ENCODE measurements at places on chromosomes 7 and 10.

- peak; percentile 40 for DNase-seq
Observed at GRCh38 chr10:119030421-119031250, 1.1 kb downstream of the NANOS1 start.

GRCh38 chr7:24964191-24964590, 15.8 kb downstream of the OSBPL3 start:
- no peak for DNase-seq

GRCh38 chr10:45624724-45625123, 47.8 kb downstream of the ZFAND4 start:
- no peak for DNase-seq

DNA sequence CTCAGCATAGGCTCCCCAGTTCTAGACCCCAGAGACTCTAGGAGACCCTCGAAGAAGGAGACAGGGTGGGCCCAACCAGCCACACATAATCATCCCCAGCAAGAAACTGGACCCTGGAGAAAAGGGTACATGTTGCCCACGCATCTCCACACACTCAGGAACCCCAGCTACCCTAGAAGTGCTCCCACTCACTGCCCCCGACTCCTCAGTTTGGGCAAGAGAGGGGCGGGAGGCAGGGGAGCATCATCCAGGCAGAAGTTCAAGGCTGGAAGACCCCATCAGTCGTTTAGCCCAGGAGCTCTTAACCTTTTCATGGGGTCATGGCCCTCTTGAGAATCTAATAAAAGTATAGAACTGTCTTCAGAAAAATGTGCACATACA, 1.8 kb upstream of the ZNF467 start:
- no peak for DNase-seq

DNA sequence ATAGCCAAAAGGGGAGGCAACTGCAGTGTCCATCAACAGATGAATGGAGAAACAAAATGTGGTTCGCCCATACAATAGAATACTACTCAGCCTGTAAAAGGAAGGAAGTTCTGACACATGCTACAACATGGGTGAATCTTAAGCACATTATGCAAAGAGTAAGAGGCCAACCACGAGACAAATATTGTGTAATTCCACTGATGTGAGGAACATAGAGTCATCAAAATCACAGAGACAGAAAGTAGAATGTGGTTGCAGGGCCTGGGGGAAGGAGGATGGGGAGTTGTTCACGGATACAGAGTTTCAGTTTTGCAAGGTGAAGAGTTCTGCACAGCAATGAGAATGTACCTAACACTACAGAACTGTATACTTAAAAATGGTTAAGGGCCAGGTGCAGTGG, 13.7 kb upstream of the C10orf71 start:
- DNase-seq, result no peak

GRCh38 chr10:131567279-131568162, 256.0 kb upstream of the TCERG1L start:
- DNase-seq, result no peak

GRCh38 chr10:97713339-97713825, at the start of gene MARVELD1:
MARVELD1 (plus strand) TSS chr10:97713730; CDS start chr10:97713877, 147 bp downstream.
- DNase-seq, result no peak

DNA sequence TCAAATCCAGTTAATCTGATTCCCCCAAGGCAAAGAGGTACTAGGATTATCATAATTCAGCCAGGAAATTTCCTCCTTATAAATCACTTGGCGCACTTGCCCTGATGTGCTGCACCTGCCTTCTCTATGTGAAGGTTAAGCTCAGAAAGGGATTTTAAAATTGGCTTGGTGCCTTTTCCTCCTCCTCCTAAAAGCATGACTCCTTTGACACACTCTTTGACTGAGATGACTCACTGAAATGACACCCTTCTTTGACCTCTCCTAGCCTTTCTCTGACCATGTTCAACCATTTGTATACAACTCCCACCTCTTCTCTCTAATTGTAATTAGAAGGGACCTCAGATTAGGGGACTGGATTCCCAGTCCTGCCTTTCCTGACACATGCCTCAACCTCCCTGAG, 46.5 kb downstream of the ABLIM1 start:
- DNase-seq, result no peak

DNA sequence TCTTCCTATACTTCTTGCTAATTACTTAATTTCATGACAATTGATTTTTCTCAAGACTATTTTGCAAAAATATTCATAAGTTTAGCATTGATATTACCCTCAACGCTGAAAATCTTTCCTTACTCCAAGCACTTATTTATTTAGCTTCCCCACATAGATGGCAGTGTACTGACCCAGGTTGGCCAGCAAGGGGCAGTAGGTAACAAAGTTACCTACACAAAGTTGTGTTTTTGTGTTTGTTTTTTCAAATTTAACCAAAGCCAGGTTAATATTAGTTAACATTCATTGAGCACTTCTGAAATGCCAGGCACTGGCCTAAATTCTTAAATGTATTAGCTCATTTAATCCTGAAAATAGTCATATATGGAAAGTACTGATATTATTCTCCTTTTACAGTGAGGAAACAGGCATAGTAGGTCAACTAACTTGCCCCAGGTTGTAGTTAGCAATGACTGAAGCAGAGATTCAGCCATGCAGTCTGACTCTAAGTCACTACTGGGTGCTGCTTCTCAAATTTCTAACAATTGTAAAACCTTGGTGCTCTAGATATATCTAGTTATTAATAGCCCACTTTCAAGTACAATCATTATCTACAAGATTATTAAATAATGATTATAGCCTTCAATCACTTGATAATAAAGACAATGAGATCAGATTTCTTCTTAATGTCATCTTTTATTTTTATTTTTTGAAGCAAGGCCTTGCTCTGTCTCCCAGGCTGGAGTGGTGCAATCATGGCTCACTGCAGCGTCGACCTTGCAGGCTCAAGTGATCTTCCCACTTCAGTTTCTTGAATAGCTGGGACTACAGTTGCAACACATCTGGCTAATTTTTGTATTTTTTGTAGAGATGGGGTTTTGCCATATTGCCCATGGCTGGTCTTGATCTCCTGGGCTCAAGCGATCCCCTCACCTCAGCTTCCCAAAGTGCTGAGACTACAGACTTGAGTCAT, 5.8 kb upstream of the GGCT start:
- DNase-seq, result no peak

GRCh38 chr10:31745612-31746376, 182.8 kb downstream of the ARHGAP12 start:
- peak; percentile 13 for DNase-seq

- peak; percentile 2 for DNase-seq
Observed at GRCh38 chr10:123009105-123009820, 457 bp downstream of the ACADSB start.

DNA sequence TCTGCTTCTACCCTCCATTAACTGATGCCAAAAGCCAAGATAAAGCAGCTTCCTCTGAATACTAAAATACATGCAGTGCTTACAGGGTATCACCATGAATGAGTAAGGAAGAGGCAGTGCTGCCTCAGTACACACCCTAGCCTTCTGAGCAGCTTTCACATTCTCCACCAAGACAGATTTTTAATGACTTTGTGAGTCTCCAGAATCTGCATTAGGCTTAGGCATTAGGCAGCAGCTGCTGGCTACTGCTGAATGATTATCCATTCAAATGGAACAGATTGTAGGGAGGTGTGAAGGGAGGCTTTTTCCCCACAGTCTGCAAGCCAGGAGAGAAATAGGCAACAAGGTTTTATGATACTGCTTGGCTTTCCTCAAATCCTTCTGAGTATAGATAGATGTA, 1226.7 kb upstream of the LRRN3 start:
- no peak for DNase-seq

- DNase-seq, result no peak
Observed at GRCh38 chr10:59342000-59342399, 20.3 kb downstream of the FAM13C start.

DNA sequence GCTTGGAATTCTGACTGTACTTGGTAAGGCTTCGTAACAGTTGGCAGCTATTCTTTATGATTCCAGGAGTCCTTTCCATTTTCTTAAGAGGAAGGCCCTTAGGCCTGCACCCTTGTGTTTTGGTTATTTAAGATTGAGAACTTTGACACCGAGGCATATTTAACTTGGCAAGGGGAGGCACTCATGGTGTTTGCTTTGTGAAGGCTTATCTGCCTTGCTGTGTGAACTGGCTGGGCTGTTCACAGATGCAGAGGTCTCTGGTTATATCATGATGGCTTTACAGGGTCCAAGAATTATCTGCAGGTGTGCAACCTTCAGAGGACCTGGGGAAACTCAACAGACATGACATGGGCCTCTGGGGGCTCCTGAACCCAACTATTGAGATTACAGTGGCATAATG, 833 bp upstream of the PNLIPRP1 start:
- no peak for DNase-seq

DNA sequence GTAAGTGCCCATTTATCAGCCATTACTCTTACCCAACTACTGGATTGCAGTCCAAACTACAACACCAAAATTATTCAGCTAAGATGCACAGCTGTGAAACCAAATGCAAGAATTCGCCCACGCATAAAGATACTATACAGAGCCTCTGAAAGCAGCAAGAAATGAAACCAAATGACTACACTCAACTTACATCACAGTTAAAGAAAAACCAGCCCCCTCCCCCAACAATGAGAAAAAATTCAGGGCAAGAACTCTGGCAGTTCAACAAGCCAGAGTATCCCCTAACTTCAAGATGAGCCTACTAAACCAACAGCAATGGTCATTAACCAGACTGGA, 209.1 kb upstream of the VWC2 start:
- DNase-seq, result no peak

GRCh38 chr10:9868499-9868898, 1149.2 kb upstream of the CELF2 start:
- DNase-seq, result no peak

GRCh38 chr10:34250722-34251121, 564.4 kb downstream of the PARD3 start:
- DNase-seq, result no peak

DNA sequence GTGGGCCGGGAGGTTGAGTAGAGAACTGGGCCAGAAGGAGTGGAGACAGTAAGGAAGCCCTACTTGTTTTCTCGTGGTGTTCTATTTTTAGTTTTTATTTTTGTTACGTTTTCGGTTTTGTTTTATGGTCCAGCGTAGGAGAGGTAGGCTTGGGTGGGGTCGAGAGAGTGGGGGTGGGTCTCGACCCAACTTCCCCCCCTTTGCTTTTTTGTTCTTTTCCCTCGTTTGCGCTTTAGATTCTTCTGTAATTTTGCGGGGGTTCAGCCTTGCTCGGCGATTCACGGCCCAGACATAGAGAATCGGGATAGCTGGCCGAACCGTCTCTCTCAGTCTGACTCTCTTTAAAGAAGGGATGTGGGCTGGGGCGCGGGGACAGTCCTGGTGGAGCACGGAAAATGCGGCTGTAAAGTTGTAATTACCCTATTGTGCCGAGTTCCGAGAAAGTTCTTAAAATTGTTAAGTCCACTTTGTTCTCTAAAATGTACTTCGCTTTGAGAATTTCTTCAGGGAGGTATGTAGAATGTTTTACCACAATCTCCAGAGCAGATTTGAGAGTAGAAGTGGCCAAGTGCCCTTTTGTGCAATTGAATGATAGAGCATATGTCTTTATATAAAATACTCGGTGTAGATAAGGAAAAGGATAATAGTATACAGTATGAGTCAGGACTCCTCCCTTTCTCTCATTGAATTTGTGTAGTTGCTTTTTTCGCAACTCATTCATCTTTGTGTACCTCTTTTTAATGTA, 816 bp downstream of the DMTF1 start:
- DNase-seq, result peak; percentile 18

DNA sequence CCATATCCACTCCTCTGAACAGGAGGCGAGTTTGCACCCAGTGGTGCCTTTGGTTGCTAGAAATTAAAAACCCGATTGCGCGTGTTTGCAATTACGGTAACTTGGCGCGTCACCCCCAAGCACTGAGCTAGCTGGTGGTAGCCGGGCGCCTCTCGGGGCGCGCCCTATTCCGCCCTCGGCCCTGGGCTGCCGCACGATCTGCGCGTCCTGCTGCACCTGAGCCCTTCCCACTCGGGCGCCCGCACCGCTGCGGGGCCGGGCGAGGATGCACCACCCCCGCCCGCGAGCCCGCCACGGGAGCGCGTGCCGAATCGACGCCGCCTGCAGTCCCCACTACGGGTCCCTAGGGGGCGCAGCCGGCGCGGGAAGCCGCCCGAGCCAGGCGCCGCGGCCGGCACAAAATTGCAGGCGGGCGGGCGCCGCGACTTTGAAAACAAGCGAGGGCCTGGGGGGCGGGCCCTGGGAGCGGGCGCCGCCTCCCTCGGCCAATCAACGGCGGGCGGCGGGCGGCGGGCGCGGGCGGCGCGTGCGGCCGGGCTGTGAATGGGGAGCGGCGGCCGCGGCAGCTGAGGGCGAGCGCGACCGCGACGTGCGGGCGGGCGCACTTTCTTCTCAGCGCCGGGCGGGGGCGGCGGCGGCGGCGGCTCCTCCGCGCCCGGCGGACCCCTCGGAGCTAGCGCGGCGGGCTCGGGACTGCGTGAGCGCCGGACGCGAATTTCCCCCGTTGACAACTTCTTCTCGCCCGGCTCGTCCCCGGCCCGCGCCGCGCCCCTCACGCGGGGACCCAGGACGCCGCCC, at the start of gene SDK1:
SDK1 (plus strand) TSS at position 602 of the 798 bp plus-strand sequence. CDS start 335 bp downstream, outside the sequence.
- peak; percentile 80 for DNase-seq

GRCh38 chr7:86479144-86479543, 164.6 kb upstream of the GRM3 start:
- DNase-seq, result no peak

GRCh38 chr7:45909561-45909960, 11.5 kb downstream of the IGFBP3 start:
- DNase-seq, result no peak

GRCh38 chr10:103968441-103969391, 1.8 kb downstream of the SLK start:
- no peak for DNase-seq

DNA sequence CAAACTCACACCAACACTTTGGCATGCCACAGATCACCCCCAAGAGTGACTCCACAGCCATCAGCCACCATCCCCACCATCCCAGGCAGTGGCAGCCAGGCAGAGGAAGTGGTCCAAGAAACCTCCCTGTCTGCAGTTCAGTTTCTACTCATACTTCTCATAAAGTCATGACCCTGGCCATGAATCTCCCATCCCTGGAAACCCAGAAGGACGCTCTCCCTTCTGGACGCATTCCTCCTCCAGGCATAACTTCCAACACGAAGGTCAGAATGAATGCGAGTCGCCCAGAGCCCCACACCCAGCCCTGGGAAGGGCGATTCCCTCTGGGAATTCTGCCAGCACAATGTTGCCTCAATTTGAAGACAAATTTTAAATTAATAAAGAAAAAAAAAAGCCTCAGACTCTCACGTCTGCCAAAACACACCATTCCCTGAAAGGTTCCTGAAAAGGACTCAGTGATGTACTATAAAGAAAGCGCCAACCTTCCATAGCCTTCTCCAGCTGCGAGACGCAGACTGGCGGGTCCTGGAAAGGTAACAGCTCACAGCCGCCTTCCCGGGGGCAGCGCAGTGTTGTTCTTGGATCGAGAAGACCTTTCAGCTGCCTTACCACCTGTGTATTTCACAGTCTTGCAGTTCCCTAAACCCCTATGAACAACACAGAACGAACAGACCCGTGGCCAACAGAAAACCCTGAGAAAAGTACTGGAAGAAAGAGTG, 307.6 kb downstream of the FRMD4A start:
- no peak for DNase-seq

GRCh38 chr7:92404170-92404614, 43.1 kb upstream of the GATAD1 start:
- peak; percentile 17 for DNase-seq

- no peak for DNase-seq
Observed at GRCh38 chr7:14673202-14673601, 229.3 kb downstream of the DGKB start.

GRCh38 chr7:95594185-95594584, 2.1 kb downstream of the PDK4 start:
- no peak for DNase-seq

All from stimulated activated CD8-positive, alpha-beta memory T cell treated with anti-CD3 and anti-CD28 coated beads, Interleukin-2, amount 100 ng/mL, for 48 hours (primary cell).